ENCODE measurements at places on chromosomes 6 and 20.

GRCh38 chr20:561437-562231 lies 18.0 kb upstream of the CSNK2A1 start:
- peak; percentile 86 for DNase-seq

DNA sequence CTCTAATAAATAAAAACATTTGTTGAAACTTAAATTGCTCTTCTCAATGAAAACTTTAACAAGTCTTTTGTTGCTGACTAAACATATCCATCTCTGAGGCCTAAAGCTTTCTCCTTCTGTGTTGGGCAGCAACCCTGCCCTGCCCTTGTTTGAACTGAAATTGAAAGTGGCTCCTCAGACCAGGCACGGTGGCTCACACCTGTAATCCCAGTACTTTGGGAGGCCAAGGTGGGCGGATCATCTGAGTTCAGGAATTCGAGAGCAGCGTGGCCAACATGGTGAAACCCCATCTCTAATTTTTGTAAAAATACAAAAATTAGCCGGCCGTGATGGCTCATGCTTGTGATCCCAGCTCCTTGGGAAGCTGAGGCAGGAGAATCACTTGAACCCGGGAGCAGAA lies 29.2 kb upstream of the GNRH2 start:
- no peak for DNase-seq

DNA sequence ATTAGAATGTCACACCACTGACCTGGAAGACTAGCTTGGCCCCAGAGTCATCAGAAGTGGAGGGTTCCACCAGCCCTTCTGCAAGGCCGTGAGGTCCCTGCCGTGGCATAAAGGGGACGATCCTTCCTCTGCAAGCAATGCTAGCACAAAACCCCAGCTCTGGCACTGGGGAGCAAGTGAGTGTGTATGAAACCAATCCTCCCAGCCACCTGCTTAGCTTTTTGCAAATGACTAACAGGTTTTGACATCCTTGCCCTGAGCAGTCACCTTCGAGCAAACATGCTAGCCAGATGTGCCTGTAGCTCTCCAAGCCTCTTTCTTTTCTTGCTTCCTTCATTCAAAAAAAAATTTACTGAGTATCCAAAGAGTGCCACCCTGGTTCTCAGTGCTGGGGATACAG lies 8.6 kb downstream of the SULF2 start:
- no peak for DNase-seq

GRCh38 chr6:39208223-39208739 lies 21.0 kb downstream of the KCNK5 start:
- DNase-seq = no peak

GRCh38 chr20:56815796-56816195 lies 186.7 kb downstream of the TFAP2C start:
- no peak for DNase-seq

GRCh38 chr20:48659858-48660257 lies 167.9 kb downstream of the PREX1 start:
- DNase-seq = no peak

All from common myeloid progenitor, CD34-positive (primary cell).